Thyroid gland (tissue), 4 donors: ENCODE measurements at places on chromosomes 3 and 15. TPM values are rescaled to one million over a fixed set of nuclear protein-coding genes. Genes with fewer than 3 reads are reported as not detected.

DNA sequence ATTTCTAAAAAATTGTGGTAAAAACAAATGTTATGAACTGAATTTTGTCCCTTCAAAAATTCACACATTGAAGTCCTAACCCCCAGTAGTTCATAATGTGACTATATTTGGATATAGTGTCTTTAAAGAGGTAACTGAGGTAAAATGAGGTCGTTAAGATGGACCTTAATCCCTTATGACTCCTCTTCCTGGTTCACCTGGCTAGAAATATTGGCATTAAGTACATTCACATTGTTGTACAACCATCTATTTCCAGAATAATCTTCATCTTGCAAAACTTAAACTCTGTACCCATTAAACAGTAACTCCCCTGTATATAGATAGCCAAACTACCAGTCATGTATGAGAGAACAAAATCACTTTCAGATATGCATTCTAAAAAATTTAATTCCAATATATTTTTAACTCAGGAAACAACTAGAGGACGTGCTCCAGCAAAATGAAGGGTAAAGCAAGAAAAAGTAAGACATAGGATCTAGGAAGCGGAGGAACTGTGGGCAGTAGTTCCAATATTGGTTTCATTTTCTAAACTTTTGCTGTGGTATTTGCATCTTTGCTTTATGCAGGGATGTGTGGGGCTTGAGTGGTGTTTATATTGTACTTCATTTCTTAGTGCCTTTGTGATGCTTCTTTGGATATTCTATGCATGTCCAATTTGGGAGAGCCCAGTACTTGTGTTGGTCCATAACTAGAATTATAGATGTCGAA, 36.7 kb upstream of the IL20RB start:
- no peak for DNase-seq

DNA sequence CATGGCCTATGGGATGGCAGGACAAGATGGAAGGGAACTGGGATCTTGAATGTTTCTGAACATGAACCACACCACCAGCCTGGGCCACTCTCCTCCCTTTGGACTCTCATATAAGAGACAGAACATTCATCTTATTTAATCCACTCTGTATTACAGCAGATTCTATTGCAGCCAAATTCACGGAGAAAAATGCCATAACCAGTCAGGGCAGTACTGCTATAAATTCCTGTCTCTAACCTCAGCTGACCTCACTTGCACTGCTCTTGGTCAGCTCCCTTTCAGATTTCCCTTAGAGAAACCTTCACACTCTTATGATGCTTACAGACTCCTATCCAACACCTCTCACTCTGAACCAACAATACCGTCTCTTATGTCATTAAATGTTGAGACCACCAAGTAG, 101.4 kb downstream of the RYK start:
- no peak for DNase-seq

- no peak for DNase-seq
Observed at GRCh38 chr15:63669074-63669473, 71.9 kb downstream of the FBXL22 start.

DNA sequence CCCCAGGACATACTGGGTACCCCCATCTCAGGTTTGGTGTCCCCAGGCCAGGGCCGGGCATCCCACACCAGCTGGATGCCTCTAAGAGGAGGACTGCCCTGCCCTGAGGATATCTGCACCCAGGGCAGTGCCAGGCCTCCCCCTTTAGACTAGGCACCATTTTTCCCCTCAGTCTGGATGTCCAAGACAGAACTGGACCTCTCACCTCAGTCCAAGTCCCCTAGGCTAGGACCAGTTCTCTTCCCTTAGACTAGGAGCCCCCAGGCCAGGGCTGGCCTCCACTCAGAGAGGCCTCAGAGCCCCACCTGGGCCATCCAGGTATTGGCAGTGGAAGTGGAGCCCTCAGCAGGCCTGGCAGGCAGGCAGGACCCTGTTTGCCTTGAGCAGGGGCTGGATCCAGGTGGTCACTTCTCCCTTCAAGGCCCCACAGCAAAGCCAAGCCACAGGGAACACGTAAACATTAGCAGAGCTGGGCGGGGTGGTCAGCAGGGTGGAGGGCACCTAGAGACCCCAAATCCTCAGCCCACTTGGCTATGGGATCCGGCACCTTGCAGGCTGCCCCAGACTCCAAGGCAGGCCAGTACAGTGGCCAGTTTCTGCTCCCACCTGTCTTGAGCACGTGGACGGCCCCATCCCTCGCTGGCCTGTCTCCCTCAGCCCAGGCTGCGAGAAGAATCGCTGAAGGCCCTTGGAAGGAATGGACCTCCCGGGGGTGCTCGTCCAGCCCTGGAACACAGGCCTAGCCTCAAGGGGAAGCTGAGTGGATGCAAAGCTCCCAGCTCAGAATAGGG, 28.3 kb downstream of the PTH1R start:
- no peak for DNase-seq

DNA sequence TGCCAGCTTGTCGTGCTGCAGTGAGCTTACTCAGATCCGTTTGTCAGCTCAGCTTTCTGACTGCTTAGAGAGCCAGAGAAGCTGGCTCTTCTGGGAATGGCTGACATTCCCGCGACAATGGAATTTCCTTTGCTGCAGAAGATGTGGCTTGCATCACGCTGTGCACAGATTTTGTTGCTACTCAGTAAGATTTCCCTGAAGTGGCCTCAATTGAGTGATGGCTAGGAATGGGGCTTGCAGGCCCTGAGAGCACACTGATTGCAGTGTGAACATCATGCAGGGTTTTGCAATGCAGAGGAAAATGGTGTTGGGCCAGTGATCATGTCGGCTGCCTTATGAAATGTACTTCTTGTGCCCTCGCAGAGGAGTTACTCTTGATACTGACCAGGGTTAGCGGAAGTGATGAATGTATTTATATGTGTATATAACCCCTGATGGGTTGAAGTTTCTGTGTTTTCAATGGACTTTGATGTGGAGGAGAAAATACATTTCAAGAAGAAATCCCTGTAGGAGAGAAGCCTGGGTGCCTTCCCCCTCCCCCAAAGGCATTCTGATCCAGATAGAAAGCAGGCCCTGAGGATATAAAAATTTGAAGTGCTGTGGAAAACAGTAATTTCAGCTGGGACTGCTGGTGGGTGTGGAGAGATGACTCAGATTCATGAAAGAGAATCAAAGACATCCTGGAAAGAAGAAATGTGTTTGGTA, 102.5 kb upstream of the PDZRN3 start:
- DNase-seq, result peak; percentile 3

GRCh38 chr15:73024168-73024567, 28.1 kb upstream of the NEO1 start:
- DNase-seq, result peak; percentile 43

DNA sequence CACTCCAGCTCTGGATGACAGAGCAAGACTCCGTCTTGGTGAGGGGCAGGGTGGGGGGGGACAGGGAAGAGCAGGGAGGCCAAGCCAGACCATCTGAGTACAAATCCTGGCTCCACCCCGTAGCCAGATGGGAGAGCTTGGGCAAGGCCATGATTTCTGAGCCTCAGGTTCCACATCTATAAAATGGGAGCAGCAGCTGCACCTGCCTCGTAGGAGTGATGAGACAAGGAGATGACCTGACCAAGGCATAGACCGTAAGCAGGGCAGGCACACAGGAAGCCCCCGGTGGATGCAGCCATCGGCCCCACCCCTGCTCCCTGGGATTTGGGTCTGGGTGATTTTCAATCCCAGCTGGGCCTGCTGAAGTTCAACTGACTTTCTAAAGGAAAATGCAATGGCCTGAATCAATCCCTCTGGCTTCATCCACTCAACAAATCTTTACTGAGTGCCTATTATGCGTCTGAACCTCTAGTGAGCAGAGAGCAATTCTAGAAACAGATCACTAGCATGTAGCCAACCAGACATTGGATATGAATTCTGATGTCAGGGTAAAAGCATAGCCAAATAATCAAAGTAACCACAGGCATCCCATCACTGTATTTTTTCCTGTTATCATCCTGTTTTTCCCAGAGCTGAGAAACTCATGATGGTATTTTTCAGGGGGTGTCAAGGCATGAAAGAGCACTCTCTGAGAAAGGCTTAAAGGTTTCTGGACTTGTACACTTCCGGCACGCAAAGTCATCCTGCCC, 141.2 kb downstream of the NUP210 start:
- no peak for DNase-seq

GRCh38 chr3:81005992-81006391, 755.5 kb downstream of the GBE1 start:
- DNase-seq, result no peak

DNA sequence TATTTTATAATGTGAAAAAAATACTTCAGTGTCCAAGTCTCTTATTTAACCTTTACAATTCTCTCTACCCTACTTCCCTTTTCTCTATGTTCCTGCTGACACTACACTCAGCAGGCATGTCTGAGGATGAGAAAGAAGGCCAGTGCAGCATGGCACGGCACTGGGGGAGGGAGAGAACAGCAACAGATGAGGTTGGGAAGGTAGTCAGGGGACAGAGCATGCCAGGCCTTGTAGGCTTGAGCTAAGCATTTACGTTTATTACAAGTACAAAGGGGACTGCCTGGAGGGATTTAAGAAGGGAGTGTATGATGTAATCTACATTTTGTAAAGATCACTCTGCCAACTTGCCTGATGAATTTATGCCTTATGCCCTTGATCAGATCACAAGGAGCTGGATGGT, 117.3 kb upstream of the WNT5A start:
- no peak for DNase-seq

DNA sequence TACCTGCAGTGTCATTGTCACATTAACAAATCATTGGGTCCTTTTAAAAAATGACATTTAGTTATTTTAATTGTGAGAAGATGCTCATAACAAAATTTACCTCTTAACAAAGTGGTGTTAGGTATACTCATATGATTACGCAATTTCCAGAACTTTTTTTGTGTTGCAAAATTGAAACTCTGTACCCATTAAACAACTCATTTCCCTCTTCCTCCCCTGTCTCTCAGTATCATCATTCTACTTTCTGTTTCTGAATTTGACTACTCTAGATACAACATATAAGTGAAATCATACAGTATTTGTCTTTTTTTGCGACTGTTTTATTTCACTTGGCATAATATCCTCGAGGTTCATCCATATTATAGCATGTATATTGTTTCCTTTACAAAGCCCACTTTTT, 58.7 kb upstream of the CHST2 start:
- no peak for DNase-seq

- no peak for DNase-seq
Observed at GRCh38 chr3:132174500-132174899, 139.7 kb upstream of the CPNE4 start.

DNA sequence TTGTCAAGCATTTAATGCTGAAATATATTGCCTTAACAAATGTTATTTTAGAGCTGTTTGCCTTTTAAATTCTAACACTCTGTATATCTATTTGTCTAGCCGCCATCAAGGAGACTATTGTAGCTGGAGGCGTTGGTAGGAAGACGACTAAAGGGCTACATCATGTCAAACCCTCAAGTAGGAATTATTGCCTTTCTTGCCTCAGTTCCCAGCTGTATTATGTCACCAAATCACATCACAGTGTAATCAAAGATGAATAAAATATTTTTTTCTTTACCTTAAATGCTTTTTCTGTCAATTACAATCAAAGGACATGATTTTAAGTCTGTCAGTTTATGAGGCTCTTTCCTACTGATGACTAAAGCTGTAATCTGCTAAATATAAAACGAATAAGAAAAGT, 233.1 kb downstream of the ZIC4 start:
- no peak for DNase-seq

DNA sequence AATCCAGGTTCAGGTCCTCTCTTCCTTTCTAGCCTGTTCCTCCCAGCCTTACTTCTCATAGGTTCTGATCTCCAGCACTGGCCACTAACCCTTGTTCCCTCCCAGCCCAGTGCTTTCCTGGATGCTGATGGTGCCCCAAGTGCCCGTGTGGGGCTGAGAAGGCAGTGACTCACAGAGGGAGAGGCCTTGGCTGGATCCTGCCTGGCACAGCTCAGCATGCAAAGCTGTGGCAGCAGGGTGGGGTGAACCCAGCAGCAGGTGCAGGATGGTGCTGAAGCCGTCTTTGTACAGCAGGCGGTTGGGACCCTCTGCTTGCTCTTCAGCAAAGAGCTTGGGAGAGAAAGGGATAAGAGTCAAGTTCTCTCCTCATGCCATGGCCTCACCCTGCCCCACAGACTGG, 7.6 kb downstream of the LPCAT4 start:
- DNase-seq, result no peak

DNA sequence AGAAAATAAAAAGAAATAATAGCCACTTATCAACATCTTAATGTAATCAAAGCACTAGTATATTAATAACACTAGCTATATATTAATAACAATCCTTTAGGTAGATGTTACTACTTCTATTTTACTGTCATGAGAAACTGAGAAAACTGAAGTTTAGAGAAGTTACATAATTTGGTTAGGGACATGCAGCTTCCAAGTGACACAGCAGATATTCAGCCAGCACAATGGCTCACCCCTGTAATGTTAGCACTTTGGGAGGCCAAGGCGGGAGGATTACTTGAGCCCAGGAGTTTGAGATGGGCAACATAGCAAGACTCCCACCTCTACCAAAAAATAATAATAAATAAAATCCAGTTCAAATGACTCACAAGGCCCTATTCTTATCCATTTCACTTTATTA, 1.9 kb upstream of the UBR1 start:
- no peak for DNase-seq

- DNase-seq, result no peak
Observed at GRCh38 chr3:77248420-77248819, 208.5 kb downstream of the ROBO2 start.

- DNase-seq, result no peak
Observed at GRCh38 chr3:171251835-171252234, 208.4 kb downstream of the TNIK start.

- no peak for DNase-seq
Observed at GRCh38 chr3:172134352-172134751, 95.0 kb downstream of the FNDC3B start.

DNA sequence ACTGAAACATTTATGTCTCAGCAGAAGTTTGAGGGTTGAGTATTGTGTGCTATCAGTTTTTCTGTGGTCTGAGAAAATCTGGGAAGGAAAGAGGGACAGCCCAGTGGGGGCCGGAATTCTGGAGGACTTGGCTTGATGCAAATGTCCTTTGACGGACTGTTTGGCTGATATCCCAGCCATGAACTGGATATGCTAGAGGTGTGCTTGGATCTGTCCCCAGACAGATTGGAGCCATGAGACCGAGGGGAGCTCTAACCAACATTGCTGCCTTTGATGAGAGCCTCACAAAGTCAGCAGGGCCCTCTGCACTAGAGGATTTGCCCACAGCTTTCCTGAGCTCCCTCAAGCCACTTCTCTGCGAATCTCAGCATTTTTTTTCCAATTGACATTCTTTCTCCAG, 405.6 kb downstream of the NTRK3 start:
- no peak for DNase-seq

GRCh38 chr3:119258915-119259314, 18.2 kb upstream of the B4GALT4 start:
- DNase-seq, result no peak

- no peak for DNase-seq
Observed at GRCh38 chr15:63901912-63902670, 68.3 kb upstream of the HERC1 start.

- DNase-seq, result no peak
Observed at GRCh38 chr15:64369078-64369607, 12.1 kb downstream of the PCLAF start.

RTP4 gene
- 3.4 TPM for total RNA-seq

CDCP1 gene
- 35.9 TPM for total RNA-seq

C3orf85 gene
- not detected for total RNA-seq

HCN4 gene
- not detected for total RNA-seq

SLC22A14 gene
- total RNA-seq, result not detected

CCDC50 gene
- 91.5 TPM for total RNA-seq

RHOV gene
- total RNA-seq, result not detected

TUSC7 gene
- total RNA-seq, result not detected

CSNK1G1 gene
- total RNA-seq, result 22.1 TPM

GABRR3 gene
- not detected for total RNA-seq

LTF gene
- total RNA-seq, result 48.6 TPM

LYZL4 gene
- not detected for total RNA-seq

LRTM1 gene
- not detected for total RNA-seq

THOC7 gene
- total RNA-seq, result 39.7 TPM

ABCC5 gene
- total RNA-seq, result 24.3 TPM
